ENCODE measurements at places on chromosomes 5 and 9.

DNA sequence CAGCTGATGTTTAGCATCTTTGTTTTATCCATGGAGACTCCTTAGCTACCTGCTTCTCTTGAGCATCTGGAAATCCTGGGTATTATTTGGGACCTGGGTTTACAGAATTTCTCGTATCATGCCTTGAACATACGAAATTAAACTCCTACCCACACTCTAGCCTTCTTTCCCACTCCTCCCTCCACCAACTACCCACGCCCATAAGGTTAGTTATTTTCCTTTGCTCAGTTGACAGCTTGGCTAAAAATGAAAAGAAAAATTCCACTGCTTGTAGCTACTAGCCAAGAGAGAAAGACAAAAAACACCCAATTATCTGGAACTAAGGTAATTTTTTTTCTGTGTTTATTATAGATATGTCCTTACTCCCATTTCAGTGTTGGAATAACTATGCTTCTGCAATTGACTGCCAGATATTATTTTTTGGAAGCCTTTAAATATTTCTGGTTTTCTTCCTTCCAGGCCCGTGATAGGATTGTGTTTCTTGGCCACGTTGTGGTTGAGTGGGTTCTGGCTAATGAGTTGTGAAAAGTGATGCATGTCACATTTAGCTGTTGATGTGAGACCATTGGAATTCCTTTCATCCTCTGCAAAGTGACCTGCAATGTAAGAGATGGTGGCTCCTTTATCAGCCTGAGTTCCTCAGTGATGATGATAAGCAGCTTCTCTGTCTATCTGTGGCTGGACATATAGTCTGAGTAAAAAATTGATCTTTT is 308.1 kb downstream of the LRRC70 start:
- no peak for DNase-seq

- DNase-seq = peak; percentile 91
Measured at GRCh38 chr5:95781101-95781583, 41.4 kb downstream of the GLRX start.

- no peak for DNase-seq
Measured at GRCh38 chr5:142825378-142826089, 55.4 kb downstream of the ARHGAP26 start.

- DNase-seq = peak; percentile 70
Measured at GRCh38 chr5:14739538-14739937, 75.0 kb downstream of the OTULIN start.

- no peak for DNase-seq
Measured at GRCh38 chr9:130977811-130978221, 31.2 kb upstream of the LAMC3 start.

DNA sequence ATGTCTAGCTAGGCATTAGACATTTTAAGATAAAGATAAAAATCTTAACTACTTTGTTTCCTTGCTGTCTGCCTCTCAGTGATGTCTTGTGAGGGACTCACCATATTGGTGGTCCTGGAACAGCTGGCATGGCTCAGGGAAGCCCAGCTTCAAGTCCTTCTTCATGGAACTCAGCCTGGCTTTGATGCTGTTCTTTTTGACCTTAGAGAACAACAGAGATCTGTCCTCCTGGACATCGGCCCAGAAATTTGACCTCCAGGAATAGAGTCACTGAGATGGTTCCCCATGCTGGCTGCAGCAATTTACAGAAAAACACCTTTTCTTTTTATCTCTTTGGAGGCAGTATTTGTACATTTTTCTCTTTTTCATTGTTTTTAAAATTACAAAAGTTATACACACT is 235.5 kb upstream of the WWC1 start:
- DNase-seq = no peak

- DNase-seq = peak; percentile 84
Measured at GRCh38 chr9:18710065-18710464, 236.1 kb downstream of the ADAMTSL1 start.

- DNase-seq = peak; percentile 44
Measured at GRCh38 chr5:54007827-54008777, 302.3 kb downstream of the ARL15 start.
